ENCODE measurements at places on chromosomes 4 and X.
A peak's percentile ranks its signal among the peaks of the same experiment; 100 is the strongest.

GRCh38 chrX:114097427-114097826, 486.5 kb upstream of the HTR2C start:
- DNase-seq: no peak

- DNase-seq: peak; percentile 19
Observed at GRCh38 chrX:63746278-63746677, 38.7 kb downstream of the ARHGEF9 start.

DNA sequence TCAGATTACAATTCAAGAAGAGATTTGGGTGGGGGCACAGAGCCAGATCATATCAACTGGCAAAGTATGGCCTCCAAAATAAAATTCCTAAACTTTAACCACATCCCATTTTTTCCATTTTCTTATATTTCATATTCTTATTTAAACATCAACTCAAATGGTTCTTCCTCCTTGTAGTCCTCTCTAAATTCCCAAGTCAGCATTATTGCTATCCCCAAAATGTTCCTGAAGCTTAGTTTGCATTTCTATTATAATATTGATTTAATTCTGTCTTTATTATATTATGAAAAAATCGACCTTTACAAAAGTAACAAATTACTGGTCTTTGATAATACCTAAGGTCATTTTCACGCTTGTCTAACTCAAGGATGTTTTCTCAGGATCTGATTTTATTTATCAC, 67.5 kb downstream of the NPY1R start:
- no peak for DNase-seq

- DNase-seq: no peak
Observed at GRCh38 chrX:141732031-141732430, 33.5 kb upstream of the SPANXD start.

GRCh38 chr4:30386266-30386895, 333.8 kb upstream of the PCDH7 start:
- DNase-seq: no peak

DNA sequence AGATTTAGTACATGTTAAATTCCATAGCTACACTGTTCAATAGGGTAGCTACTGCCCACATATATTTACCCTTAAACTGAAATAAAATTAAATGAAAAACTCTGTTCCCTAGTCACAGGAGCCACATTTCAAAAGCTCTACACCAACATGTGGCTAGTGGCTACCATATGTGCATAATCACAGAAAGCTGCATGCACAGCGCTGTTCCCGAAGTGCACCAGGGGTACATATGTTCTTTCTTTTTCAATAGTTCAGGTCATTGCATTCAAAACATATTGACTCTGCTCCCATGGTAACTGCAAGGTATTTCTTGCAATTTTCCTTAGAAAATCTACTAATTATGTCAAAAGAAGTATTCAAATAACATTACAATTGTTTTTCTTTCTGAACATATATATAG, 591.2 kb downstream of the PDHA2 start:
- no peak for DNase-seq

GRCh38 chr4:117515921-117516320, 430.5 kb upstream of the TRAM1L1 start:
- no peak for DNase-seq

GRCh38 chrX:118760025-118760424, 32.6 kb downstream of the IL13RA1 start:
- DNase-seq: no peak

DNA sequence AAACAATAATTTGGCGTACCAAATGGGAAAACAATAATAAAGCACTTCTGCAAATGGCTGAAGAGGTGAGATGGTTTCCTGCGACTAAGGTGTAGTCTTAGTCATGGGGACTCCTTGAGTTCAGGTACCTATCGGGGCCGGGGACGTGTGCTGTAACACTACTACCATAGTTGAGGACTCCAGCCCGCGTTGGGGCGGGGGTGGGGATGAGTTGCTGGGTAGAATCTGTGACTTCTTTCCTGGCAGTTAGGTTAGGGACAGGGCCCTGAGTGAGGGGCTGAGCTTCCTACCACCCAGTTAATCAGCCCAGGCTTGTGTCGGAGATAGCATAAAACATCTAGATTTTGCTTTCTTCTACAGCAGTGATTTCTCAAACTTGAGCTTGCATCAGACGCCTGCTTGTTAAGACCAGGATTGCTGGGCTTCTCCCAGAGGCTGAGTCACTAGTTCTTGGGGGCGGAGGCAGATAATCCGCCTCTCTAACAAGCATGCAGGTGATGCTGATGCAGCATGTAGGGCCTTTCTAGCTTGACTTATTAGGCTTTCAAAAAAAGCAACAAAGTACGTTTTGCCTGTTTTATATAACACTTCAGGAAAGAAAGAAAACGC, 30.2 kb downstream of the RBBP7 start:
- DNase-seq: no peak

- no peak for DNase-seq
Observed at GRCh38 chrX:116462822-116463221, at the start of gene CT83. CT83 (minus strand) TSS chrX:116462976; CDS start chrX:116462856, 120 bp downstream.

DNA sequence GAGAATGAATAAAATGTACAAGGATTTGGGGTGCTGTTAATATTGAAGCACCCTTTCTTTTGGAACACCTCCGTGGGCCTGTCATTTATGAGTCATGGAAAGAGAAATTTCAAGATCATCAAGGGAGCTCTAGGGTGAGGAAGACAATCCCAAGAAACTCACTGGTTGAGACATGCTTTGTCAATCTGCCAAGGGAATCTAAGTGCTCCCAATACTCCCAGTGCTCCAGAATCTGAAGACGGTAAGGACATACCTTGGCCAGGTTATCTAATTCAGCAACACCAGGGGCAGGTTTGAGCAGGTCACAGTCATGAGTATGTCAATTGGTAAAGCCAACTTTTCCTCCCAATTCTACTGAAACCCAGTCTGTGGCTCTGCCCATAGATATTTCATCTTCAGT, 556.4 kb upstream of the CPEB2 start:
- no peak for DNase-seq

DNA sequence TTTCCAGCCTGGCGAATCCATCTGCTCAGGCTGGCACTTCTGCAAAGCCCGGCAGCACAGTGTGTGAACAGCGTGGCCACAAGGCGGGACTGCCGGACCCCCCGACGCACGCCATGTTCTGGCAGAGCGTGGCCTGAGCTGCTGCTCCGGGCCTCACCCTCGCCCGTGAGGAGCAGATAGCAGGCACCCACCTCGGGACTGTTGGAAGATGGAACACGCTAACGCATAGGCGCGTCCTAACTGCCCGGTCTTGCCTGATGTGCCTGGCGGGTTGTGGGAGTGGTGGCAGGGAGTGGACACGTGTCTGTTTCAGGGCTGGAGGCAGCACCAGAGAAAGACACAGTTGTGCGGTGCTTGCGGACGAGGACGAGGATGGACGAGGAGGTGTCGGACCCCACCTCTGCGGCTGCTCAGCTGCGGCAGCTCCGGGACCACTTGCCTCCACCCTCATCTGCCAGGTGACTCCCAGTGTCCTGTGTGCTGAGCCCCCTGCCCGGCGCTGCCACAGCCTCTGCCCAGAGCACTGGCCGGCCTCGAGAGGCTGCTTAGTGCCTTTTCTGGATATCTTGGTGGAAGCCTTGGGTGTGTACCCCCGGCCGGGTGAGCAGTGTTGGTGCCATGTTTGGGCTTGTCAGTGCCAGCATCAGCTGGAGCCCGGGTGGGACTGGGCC, 28.2 kb downstream of the UVSSA start:
- no peak for DNase-seq

GRCh38 chr4:100895556-100896197, 377.9 kb upstream of the EMCN start:
- peak; percentile 48 for DNase-seq

GRCh38 chr4:1718095-1718850, 2.9 kb downstream of the TMEM129 start:
- no peak for DNase-seq

GRCh38 chrX:40008791-40009461, 88.8 kb downstream of the BCOR start:
- DNase-seq: no peak

GRCh38 chr4:16124232-16124631, 40.4 kb upstream of the PROM1 start:
- DNase-seq: no peak

GRCh38 chr4:131427000-131427399, 1722.1 kb upstream of the PCDH10 start:
- DNase-seq: no peak

GRCh38 chrX:18353931-18354368, 538 bp downstream of the SCML2 start:
- peak; percentile 39 for DNase-seq

DNA sequence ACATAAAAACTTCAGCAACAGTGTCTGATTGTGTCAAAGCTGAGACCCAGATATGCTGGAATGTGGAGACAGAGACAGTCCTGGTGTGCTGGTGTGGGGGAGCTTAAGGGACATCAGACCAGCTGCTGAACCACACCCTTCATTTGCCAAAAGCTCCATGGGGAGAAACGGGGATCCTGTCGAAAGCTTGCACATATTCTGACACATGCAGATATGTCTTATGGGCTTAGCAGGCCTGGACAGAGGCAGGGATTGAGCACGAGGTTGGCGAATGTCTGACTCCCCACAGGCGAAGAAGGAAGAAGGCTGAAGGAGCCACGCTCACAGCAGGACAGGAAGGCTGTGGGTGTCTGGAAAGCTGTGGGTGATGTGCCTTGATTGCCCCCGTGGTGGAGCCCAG, 72.1 kb upstream of the ACSL1 start:
- DNase-seq: no peak

- no peak for DNase-seq
Observed at GRCh38 chr4:83040269-83040668, 5.3 kb downstream of the COPS4 start.

- DNase-seq: no peak
Observed at GRCh38 chr4:7933651-7934510, 5.8 kb downstream of the AFAP1 start.

DNA sequence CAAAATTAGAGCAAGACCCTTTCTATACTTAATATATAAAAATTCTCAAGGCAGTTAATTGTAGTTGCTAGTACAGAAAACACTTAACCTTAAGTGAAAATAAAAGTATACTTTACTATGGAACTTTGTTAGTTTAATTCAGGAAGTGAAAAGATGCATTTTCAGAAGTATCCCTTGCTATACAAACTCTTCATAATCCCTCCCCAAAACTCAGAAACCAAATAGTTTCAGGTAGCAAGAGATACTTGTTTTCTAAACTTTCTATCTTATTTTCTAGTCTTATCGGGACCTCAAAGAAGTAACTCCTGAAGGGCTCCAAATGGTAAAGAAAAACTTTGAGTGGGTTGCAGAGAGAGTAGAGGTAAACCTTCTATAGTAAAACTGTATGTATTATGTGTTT, 14.3 kb downstream of the PAICS start:
- no peak for DNase-seq

All from natural killer cell (primary cell).